A549 treated with dexamethasone at 1 μM for 4 hours (cell line): ENCODE measurements at places on chromosomes 5 and 9. TPM values are rescaled to one million over a fixed set of nuclear protein-coding genes. Genes with fewer than 3 reads are reported as not detected.

The TEK gene
- total RNA-seq: 0.13 to 0.25 TPM (median 0.18 TPM) in 5 replicates

The DMRTA1 gene
- total RNA-seq: 0.54 to 0.63 TPM (median 0.56 TPM) in 5 replicates

The RNF183 gene
- total RNA-seq: 0.07 to 0.17 TPM (median 0.11 TPM) in 3 of 5 replicates, not detected in the others

The DRD1 gene
- 0.02 to 0.15 TPM (median 0.06 TPM) in 5 replicates for total RNA-seq

The SH2D3C gene
- 0.06 to 0.13 TPM (median 0.06 TPM) in 3 of 5 replicates, not detected in the others for total RNA-seq

The ARL14EPL gene
- total RNA-seq: 0.06 to 0.22 TPM (median 0.15 TPM) in 5 replicates

The FAM153A gene
- 0.34 TPM in 1 of 5 replicates, not detected in the others for total RNA-seq

The ST8SIA4 gene
- total RNA-seq: 0.17 to 0.46 TPM (median 0.38 TPM) in 5 replicates

The ACTBL2 gene
- total RNA-seq: 0.05 to 0.07 TPM (median 0.06 TPM) in 3 of 5 replicates, not detected in the others

The MSX2 gene
- total RNA-seq: 3.2 to 3.6 TPM (median 3.6 TPM) in 5 replicates

The PCDHGA12 gene
- total RNA-seq: not detected in 5 replicates

The ZNF454 gene
- not detected in 5 replicates for total RNA-seq

The SPATA31A3 gene
- total RNA-seq: not detected in 5 replicates

The IL31RA gene
- total RNA-seq: 0.86 to 1.6 TPM (median 1.4 TPM) in 5 replicates

The IL3 gene
- total RNA-seq: not detected in 5 replicates

The CXCL14 gene
- 0.18 to 0.37 TPM (median 0.33 TPM) in 5 replicates for total RNA-seq

The KIF20A gene
- total RNA-seq: 38.7 to 44.6 TPM (median 41.8 TPM) in 5 replicates

The PIP5K1B gene
- not detected in 5 replicates for total RNA-seq

The TAF11L5 gene
- total RNA-seq: not detected in 5 replicates

The PALM2AKAP2 gene
- total RNA-seq: 0.14 to 0.51 TPM (median 0.29 TPM) in 5 replicates

The PPP3R2 gene
- total RNA-seq: not detected in 5 replicates

The IRGM gene
- total RNA-seq: 0.07 to 0.14 TPM (median 0.09 TPM) in 4 of 5 replicates, not detected in the other

The FBXL7 gene
- 1.2 to 1.7 TPM (median 1.6 TPM) in 5 replicates for total RNA-seq

The ABL1 gene
- 33.8 to 59.2 TPM (median 57.9 TPM) in 5 replicates for total RNA-seq

The DTWD2 gene
- total RNA-seq: 1.1 to 1.6 TPM (median 1.5 TPM) in 5 replicates

The CCL27 gene
- 0.13 TPM in 2 of 5 replicates, not detected in the others for total RNA-seq

The PURA gene
- total RNA-seq: 3.9 to 6.2 TPM (median 5.3 TPM) in 5 replicates

The ENHO gene
- 1.3 to 2.4 TPM (median 1.8 TPM) in 5 replicates for total RNA-seq

The ARID3C gene
- 0.17 to 0.25 TPM (median 0.20 TPM) in 5 replicates for total RNA-seq

The PCDHA9 gene
- total RNA-seq: 0.01 TPM in 1 of 5 replicates, not detected in the others

The PRR16 gene
- total RNA-seq: 0.13 to 0.14 TPM in 2 of 5 replicates, not detected in the others

The RANBP3L gene
- not detected in 5 replicates for total RNA-seq

The JAKMIP2 gene
- total RNA-seq: not detected in 5 replicates

The WDR36 gene
- total RNA-seq: 13.2 to 22.3 TPM (median 19.0 TPM) in 5 replicates
